ENCODE measurements at places on chromosomes 1 and 21.

GRCh38 chr1:183353597-183353996 lies 64.6 kb downstream of the NMNAT2 start:
- peak; percentile 42 for DNase-seq
- H3K36me3 ChIP-seq: peaks cover 2% of the 10 kb centered on the region
- no peak overlapping the region for H3K4me3 ChIP-seq
- no peaks in the 10 kb centered on the region for H3K27me3 ChIP-seq
- H3K4me1 ChIP-seq: peaks cover 18% of the 10 kb centered on the region

DNA sequence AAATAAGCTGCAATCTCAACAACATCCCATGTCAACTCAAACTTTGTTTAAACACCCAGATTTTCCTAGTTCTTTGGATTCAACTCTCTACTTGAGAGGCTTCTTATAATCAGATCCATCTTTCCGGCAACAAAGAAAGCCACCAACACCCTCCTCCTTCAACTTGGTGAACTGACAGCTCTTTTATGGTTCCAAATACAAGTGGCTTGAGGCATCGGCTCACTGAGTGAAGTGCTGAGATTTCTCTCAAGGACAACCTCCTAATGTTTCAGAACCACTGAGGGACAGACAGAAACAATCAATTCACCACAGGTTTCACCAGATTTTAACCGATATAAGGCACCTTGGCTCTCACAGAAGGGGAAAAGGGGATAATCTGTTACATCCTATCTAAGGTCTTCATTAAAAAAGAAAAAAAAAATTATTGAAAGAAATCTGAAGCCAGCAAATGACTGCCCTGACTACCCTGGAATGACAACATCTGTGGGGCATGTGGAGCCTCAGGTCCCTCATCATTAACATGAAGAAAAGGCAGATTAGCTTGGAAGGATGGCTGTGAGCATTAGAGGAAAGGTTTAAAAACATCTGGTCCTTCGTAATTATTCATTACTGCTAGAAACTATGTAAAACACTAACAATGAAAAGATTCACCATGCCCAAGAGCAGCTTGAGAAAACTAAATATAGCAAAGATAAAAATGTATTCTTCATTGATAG lies 50.9 kb downstream of the PTPN14 start:
- H3K27ac ChIP-seq: no peak overlapping the region

GRCh38 chr21:35323947-35324346 lies 274.8 kb upstream of the RUNX1 start:
- H3K4me3 ChIP-seq: no peak overlapping the region
- DNase-seq: no peak
- H3K4me1 ChIP-seq: no peaks in the 10 kb centered on the region
- no peaks in the 10 kb centered on the region for H3K36me3 ChIP-seq
- H3K27me3 ChIP-seq: no peaks in the 10 kb centered on the region

DNA sequence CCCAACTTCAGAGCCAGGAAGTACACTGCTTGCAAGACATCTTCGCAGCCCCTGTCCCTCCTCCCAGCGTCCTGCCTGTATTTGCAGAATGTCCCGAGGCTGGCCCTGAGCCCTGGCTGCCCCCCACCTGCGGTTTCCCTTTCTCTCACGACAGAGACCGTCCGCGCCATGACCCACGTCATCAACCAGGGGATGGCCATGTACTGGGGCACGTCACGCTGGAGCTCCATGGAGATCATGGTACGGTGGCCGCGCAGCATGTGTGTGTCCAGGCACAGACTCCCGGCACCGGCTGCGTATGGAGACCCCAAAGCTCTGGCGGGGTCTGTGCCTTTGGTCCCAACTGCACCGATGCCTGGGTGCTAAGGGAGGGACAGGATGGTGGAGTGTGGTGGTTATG lies 48.6 kb downstream of the KCNAB2 start:
- H3K4me3 ChIP-seq: no peak overlapping the region
- H3K27ac ChIP-seq: no peak overlapping the region
- H3K4me1 ChIP-seq: no peaks in the 10 kb centered on the region
- H3K36me3 ChIP-seq: no peaks in the 10 kb centered on the region

DNA sequence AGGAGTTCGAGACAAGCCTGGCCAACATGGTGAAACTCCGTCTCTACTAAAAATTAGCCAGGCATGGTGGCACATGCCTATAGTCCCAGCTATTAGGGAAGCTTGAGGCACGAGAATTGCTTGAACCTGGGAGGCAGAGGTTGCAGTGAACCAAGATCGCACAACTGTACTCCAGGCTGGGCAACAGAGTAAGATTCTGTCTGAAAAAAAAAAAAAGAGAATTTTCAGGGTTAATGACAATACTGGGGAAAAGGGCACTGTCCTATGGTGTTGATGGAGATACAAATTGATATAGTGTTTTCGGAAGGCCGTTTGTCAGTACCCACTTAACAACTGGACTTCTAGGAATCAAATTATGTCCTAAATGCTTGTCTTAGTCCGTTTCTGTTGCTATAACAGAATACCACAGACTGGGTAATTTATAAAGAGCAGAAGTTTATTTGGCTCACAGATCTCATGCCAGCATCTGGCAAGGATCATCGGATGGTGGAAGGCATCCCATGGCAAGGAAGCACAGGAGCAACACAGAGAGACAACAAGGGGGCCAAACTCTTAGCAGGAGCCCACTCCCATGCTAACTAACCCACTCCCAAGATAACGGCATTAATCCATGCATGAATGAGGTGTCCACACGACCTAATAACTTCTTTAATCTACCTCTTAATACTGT lies 41.3 kb downstream of the ZBTB8A start:
- no peak overlapping the region for H3K4me3 ChIP-seq
- H3K4me1 ChIP-seq: no peaks in the 10 kb centered on the region
- DNase-seq: no peak
- H3K27ac ChIP-seq: no peak overlapping the region

DNA sequence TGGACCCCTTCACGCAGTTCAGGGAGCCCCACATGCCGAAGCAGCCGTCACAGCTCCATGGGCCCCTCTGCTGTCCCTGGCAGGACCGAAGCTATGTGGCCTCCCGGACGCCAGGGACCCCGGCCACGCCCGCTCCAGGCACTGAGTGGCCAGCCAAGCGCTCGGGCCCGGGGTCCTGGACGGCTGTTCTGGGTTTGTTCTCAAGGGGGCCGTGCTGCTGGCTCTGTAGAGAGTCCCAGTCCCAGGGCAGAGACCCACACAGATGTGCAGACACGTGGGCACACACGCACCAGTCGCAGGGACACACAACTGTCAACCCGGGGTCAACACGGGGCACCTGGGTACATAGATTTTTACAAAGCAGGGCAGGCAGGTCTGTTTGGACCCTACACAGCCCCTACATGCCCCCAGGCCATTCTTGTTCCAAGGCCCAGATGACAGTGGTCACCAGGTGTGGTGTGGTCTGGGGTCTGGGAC lies 6.7 kb downstream of the B3GALT6 start:
- no peak overlapping the region for H3K4me3 ChIP-seq
- no peaks in the 10 kb centered on the region for H3K4me1 ChIP-seq
- no peak overlapping the region for H3K27ac ChIP-seq
- no peak for DNase-seq
- peaks cover 11% of the 10 kb centered on the region for H3K36me3 ChIP-seq
- no peaks in the 10 kb centered on the region for H3K27me3 ChIP-seq

DNA sequence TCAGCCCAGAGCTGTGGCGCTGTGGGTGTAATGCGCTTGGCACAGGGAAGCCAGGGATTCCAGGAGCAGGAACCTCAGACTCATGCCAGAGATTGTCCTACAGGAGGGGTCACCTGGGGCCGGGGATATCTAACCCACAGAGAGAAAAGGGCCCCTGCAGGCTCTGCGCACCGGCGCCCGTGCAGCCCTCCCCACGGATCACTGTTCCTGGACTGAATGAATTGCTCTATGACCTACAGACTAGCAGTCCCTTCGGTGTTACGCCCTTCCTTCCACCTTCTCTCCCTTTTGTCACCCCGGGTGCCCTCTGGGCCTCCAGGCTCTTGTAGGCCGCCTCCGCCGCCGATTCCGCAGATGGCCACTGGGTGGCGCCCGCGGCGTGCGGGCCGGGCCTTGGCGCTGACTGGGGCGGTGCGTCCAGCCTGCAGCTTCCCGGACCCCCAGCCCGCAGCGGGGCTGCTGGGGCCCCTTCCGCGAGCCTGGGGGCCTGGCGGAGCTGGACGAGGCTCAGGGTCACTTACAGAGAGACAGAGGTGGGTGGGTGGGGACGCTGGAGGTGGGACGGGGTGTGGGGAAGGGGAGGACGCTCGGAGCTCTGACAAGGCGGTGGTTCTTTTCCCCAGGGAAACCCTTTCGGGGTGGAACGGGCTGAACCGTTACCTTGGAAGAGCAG lies 101.3 kb downstream of the IER5 start:
- peaks cover 7% of the 10 kb centered on the region for H3K36me3 ChIP-seq
- H3K27me3 ChIP-seq: no peaks in the 10 kb centered on the region
- H3K4me3 ChIP-seq: peak overlapping the region; percentile 52
- H3K4me1 ChIP-seq: no peaks in the 10 kb centered on the region

DNA sequence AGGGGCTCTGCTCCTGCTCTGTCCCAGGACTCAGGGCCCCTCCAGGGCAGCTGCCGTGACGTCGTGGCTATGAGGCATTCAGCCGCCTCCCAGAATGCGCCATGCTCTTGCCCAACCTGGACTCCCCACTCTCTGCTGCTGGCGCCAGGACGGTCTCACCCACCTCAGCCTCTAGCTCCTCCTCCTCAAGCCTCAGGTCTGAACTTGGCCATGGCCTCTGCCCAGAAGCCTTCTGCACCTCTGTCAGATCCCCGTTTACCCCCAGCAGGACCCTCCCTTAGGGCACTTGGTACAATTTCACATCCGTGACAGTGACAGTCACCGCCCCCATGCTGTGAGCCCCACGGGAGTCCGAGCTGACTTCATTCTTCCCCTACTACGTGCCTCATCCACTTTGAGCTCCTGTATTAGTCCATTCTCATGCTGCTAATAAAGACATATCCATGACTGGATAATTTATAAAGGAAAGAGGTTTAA lies 4.9 kb downstream of the CSTB start:
- H3K4me3 ChIP-seq: no peak overlapping the region
- H3K27me3 ChIP-seq: no peaks in the 10 kb centered on the region
- DNase-seq: no peak
- peaks cover 4% of the 10 kb centered on the region for H3K4me1 ChIP-seq

GRCh38 chr1:208107425-208108212 lies 136.6 kb downstream of the PLXNA2 start:
- no peak overlapping the region for H3K4me3 ChIP-seq
- H3K27ac ChIP-seq: no peak overlapping the region
- H3K4me1 ChIP-seq: no peaks in the 10 kb centered on the region
- no peaks in the 10 kb centered on the region for H3K36me3 ChIP-seq
- no peaks in the 10 kb centered on the region for H3K27me3 ChIP-seq
- no peak for DNase-seq

- H3K27me3 ChIP-seq: no peaks in the 10 kb centered on the region
- DNase-seq: no peak
- H3K4me1 ChIP-seq: peaks cover 4% of the 10 kb centered on the region
These were observed 17.1 kb downstream of the ACOT11 start for GRCh38 chr1:54565113-54565501.

DNA sequence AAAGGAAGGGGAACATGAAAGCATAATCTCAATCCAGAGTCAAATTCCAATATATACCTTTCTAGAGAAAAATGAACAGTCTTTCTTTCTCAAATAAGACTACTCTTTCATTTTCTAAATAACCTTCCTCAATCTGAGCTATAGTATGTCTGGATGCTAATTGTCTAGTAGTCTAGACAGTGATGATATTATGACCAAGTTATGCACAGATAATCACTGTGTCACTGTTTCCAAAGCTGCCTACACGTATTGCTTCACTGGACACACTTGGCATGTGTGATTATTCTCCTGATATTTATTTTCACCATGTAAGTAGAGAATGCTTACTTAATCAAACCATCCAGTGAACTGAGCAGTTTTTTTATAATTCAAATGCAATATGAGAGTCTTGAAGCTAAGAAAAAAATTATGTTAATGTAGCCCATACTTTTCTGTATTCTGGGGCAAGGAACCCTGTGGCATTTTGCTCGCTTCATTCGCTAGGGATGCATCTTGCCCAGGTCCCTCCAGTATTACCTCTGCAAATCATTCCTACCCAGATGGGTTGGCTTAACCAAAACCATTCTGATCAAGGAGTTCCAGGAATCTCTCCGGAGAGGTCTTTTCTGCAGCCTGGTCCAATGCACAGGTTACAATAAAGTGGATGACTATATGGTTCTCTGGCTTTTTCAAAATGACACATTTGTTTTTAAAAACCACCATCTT lies 303.1 kb upstream of the RUNX1 start:
- no peak for DNase-seq
- H3K4me3 ChIP-seq: no peak overlapping the region
- no peaks in the 10 kb centered on the region for H3K36me3 ChIP-seq
- H3K27me3 ChIP-seq: no peaks in the 10 kb centered on the region
- H3K4me1 ChIP-seq: no peaks in the 10 kb centered on the region
- no peak overlapping the region for H3K27ac ChIP-seq

DNA sequence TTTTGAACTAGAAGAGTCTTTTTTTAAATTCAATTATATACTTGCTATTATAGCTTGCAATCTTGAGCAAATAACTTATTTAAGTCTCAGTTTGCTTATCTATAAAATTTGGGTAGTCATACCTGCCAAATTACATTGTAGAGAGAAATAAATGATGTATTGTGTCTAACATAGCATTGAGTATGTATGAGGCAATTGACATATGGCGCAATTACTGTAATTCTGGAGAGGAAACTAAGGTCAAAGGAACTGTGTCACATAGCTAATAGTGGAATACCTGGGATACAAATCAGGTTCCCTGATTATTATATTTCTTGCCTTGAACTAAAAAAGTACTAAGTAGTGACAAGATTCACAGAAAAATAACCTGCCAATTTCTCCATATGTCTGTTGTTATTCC lies 302.5 kb downstream of the PDE4B start:
- no peak for DNase-seq
- no peaks in the 10 kb centered on the region for H3K27me3 ChIP-seq
- H3K4me3 ChIP-seq: no peak overlapping the region
- no peaks in the 10 kb centered on the region for H3K36me3 ChIP-seq

DNA sequence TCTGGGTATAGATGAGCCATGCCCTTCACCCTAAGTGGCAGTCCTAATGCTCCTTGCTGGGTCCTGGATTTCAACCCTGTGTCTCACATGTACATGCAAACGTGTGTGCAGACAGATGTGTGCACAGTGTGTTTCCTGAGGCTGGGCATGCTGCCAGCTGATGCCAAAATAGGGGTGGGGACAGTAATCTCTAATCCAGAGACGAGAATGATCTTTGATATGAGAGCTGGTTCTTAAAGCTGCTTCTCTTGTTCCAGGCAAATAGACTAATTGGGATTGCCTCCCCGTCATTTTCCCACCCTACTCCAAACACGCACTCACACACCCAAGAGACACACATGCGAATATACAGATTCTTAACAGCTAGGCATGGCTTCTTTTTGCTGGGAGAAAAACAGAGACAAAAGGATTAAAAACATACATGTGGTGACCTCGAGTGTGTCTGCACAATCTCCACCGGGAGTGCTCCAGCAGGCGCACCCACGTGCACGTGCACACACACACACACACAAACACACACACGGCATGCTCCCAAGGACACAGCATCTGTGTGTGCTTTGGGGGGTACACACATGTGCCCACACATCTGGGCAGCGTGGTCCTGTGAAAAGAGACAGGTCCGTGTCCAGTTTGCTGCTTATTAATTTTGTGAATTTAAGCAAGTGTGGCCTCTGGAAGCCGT lies 102.1 kb upstream of the ZBTB40 start:
- no peaks in the 10 kb centered on the region for H3K27me3 ChIP-seq
- no peak for DNase-seq
- no peaks in the 10 kb centered on the region for H3K36me3 ChIP-seq
- peaks cover 3% of the 10 kb centered on the region for H3K4me1 ChIP-seq
- H3K4me3 ChIP-seq: no peak overlapping the region

GRCh38 chr1:210456731-210457255 lies 128.1 kb downstream of the HHAT start:
- no peaks in the 10 kb centered on the region for H3K27me3 ChIP-seq
- DNase-seq: no peak
- H3K4me1 ChIP-seq: no peaks in the 10 kb centered on the region
- no peaks in the 10 kb centered on the region for H3K36me3 ChIP-seq
- H3K4me3 ChIP-seq: no peak overlapping the region
- H3K27ac ChIP-seq: no peak overlapping the region
